ENCODE measurements at places on chromosomes 3 and 15.
A peak's percentile ranks its signal among the peaks of the same experiment; 100 is the strongest.

GRCh38 chr3:126544596-126545281, 14.0 kb downstream of the C3orf22 start:
- no peak for DNase-seq

DNA sequence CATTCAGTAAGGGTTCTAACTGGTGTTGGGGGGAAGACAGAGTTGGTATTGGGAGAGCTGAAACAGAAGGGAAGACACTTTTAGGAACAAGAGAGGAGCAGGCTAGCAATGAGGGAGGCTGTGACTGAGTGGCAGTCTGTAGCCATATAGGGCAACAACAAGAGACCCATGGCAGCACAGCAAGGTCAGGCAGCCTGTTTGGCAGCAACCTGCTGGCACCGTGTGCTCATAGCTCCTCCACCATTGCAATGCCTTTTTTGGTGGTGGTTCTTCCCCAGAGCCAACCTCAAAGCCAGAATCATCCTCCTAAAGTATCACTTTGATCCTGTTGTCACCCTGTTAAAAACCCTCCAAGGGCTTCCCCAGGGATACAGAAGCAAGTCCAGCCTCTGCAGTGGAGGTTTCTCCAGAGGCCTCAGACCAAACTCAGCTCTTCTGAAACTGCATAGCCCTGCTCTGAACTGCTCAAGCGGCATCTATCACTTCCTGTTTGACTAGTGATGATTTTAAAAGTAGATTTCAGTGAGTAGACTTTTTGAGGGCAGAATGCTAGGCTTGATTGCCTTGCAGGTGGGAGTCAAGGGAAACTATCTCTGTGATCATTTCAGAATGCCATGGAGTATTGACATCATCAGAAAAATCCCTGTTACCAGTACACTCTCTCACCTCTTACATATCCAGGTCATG, 176.9 kb downstream of the STAC start:
- no peak for DNase-seq

- no peak for DNase-seq
These were observed 409.9 kb upstream of the ALCAM start for GRCh38 chr3:104956620-104957345.

DNA sequence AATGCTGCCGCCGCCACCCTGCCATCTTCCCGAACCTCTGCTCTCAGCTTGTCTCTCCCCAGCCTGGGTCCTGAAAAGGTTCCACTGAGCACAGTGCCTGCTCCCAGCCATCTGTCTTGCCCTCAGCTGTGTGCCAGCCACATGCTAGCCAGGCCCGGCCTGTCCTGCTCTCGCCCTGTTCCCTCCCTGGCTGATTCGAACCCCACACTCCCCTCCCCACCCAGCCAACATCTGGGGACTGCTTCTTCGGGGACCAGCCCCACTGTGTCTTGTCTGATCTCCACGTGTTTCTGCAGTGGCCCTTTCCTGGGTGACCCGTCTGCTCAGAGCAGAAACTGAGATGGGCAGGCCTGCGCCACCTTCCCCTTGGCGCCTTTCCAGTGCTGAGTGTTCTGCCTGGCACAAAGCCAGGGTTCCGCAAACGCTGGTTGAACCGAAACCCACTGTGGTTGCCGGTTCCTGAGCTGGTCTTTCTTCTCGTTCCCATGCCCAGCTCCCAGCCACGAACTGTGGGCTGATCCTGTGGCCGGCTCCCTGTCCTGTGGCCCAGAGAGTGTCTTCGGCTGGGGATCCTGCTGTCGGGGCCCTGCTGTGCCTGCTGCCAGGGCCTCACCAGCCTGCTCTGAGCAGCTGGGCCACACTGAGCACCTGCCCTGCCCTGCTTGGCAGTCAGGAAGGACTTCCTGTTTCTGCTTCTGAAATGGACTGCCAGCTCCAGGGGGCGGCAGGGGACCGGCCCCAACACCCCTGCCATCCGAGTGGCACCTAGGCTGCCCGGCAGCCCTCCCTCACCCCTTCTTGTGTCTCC, 62.7 kb upstream of the KLF13 start:
- peak; percentile 54 for DNase-seq

- DNase-seq, result no peak
These were observed 24.7 kb upstream of the UBE2E1 start for GRCh38 chr3:23781051-23781450.

DNA sequence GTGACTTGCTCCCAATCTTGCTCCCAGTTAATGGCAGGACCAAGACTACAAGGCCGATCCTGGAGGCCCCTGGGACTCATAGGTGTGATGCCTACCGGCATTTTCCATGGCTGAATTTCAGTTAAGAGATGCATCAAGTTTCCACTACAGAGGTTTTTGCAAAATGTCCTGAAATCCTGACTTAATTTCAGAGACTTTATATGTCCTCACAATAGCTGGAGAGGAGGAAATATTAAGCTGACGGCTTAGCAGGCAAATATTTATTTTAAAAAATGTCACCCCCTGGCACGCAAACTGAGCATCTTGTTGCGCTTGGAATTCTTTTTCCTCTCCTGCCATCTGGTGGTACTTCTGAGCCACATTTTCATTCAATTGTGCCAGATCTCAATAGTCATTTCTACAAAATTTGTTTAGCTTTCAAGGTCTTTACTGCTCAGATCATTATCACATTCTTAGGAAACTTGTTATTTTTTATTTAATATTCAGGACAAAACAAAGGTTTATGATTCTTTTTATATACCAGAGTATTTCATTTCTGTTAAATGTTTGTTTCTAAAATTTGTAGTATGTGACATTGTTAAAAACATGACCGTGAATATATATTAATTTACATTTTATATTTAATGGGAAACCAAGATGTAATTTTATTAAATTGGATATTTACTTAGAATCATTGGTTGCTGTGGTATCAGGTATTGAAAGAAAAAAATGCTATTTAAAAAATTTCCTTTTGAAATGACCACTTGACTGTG, 189.2 kb upstream of the THRB start:
- DNase-seq, result no peak

DNA sequence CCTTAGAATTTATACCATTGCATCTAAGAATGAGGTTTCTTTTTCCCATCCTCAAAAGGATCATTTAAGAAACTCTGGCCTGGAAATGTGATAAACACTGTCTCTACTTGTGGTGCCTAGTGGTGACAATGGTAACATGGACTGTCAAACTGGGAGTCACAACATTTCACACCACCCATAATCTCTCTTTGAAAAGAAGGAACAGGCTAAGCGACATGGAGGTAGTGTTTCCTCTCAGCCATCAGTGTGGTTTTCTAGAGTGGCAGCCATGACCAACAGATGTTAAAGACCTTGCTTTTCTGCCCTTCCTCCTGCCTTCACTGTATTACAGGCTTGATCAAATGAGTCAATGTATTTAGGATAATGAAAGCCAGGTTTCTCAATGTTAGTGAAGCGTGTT, 283.1 kb upstream of the STAC start:
- no peak for DNase-seq

GRCh38 chr15:66863390-66864085, 161.5 kb downstream of the SMAD6 start:
- no peak for DNase-seq

- DNase-seq, result no peak
These were observed 1.9 kb upstream of the C3orf49 start for GRCh38 chr3:63817225-63817624.

DNA sequence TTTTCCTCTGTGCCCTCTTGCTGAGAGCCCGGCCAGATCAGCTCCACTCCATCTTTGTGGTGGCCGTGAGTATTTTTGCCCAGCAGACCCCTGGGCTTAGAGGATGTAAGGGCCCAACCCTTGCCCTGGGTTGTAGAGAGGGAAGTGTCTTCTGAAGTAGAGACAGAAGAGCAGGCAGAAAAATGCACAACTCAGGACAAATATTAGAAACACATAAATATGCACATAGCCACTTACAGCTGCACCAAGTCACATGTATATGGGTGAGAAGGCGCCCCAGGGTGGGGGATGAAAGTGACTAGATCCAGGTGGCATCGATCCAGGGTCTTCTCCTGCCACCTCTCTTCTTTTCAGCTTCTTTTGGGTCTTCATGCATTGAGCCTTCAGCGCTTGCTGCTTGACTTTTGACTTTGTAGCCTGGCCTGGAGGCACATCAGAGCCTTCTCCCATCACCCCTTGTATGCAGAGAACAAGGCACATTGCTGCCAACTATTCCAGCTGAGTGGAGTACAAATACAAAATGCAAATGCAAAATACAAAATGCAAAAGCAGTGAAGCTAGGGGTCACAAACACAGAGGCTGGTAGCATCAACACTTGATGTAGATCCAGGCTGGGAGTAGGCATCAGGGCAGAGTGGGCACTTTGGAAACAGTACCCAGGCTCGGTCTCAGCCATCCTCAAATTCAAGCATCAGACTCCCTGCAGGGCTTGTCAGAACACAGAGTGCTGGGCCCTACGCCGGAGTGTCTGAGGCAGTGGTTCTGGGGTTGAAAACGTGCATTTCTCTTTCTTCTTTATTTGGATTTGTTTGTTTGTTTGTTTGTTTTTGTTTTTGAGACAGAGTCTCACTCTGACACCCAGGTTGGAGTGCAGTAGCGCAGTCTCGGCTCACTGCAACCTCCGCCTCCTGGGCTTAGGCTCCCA, 133.0 kb downstream of the ASB7 start:
- DNase-seq, result no peak

- DNase-seq, result no peak
These were observed 45.3 kb downstream of the PLS1 start for GRCh38 chr3:142641504-142641903.

DNA sequence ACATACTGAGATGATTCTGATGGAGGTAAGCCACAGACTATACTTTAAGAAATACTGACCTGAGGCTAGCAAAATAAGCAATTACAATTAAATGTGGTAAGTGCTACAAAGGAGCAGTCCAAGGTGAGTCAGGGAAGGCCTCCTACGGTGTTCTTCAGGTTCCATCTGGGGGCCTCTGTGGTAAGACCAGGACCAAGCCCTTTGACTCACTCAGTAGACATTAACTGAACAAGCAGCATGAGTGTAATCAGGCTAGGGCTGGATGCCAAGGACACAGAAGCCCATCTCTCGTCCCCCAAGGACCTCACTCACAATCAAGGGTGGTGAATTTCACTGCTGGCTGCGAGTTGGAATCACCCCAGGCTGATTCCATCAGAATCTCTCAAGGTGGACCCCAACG, 37.3 kb downstream of the DZIP1L start:
- no peak for DNase-seq

DNA sequence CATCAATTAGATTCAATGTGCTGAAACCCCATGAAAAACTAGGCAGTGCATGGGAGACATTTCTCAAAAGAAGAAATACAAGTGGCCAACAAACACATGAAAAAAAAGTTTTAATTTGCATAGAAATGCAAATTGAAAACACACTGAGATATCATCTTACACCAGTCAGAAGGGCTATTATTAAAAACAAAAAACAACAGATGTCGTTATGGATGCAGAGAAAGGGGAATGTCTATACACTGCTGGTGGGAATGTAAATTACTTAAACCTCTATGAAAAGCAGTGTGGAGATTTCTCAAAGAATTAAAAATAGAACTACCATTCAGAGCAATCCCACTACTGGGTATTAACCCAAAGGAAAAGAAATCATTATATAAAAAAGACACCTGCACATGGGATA, 98.7 kb downstream of the CCNL1 start:
- DNase-seq, result no peak

GRCh38 chr3:19065027-19065426, 83.3 kb upstream of the KCNH8 start:
- DNase-seq, result no peak

DNA sequence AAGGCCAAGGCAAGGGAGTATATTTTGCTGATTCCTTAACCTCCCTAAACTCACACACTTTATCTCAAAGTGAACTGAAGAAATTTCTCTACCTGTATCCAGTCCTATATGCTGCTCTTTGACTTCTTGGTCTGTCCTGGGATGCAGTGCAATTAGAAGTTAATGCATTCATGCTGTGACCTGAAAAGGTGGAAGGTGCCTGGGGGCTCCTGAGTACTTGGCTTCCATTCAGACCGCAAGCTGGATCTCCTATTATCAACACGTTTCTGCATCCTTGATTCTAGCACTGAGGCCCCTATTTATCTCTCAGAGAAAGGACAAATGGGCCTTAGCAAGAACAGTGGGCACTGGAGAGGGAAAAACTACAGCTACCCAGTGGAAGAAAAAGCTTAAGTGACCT, 17.7 kb upstream of the CADPS start:
- no peak for DNase-seq

GRCh38 chr3:31696009-31696297, 163.2 kb downstream of the STT3B start:
- DNase-seq, result no peak

GRCh38 chr15:91342097-91342496, 242.0 kb downstream of the SV2B start:
- DNase-seq, result no peak

- DNase-seq, result no peak
These were observed 127.6 kb downstream of the SOX2 start for GRCh38 chr3:181839039-181839915.

DNA sequence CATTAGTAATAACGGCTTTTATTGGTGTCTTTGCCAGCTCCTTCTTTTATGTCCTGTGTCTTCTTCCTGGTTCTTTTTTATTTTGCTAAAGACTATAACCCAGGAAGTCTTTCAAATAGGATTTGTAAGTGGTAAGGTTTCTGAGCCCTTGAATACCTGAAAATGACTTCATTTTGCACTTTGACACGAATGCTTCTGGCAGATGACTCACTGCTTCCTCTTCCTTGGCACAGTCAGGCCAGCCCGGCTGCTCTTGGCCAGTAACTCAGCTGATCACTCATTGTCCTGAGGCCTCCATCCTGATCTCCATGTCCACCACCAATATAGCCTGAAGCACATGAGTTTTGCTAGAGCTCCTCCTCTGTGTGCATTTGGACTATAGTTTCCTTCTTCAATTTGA, 48.7 kb upstream of the NR2E3 start:
- DNase-seq, result no peak

GRCh38 chr15:32998979-32999672, 195.4 kb downstream of the FMN1 start:
- DNase-seq, result no peak

- no peak for DNase-seq
These were observed 66.1 kb downstream of the EPHA3 start for GRCh38 chr3:89173546-89173945.

- DNase-seq, result no peak
These were observed 100.6 kb downstream of the OXNAD1 start for GRCh38 chr3:16365491-16366128.

DNA sequence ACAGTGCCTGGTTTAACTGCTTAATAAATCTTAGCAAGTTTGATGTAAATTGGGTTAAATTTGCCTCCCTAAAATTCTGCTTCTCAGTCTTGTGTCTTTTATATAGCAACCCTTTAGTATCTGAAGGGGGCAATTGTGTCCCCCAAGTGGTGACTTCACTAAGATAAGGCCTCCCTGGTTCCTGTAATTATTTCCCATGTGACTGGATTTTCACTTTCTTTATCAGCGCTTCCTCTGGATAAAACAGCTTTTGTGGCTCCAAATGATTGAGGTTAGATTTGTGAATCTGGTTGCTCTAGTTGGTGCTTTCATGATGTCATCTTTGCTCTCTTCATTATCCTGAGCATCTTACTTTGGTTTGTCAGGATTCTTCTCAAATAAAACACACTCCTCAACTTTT, 334.3 kb upstream of the CTDSPL start:
- no peak for DNase-seq

GRCh38 chr15:52352086-52352485, 56.5 kb upstream of the MYO5C start:
- no peak for DNase-seq

- no peak for DNase-seq
These were observed 199.5 kb upstream of the WNT5A start for GRCh38 chr3:55686426-55687254.

- no peak for DNase-seq
These were observed 34.8 kb downstream of the UBE2E1 start for GRCh38 chr3:23840521-23840920.

All from stimulated activated naive CD4-positive, alpha-beta T cell treated with Interleukin-2 at 50 U/mL for 16 hours (primary cell).